ENCODE measurements at places on chromosomes 1 and 21.

GRCh38 chr1:221162352-221162751 lies 283.1 kb downstream of the HLX start:
- DNase-seq, result peak; percentile 70

DNA sequence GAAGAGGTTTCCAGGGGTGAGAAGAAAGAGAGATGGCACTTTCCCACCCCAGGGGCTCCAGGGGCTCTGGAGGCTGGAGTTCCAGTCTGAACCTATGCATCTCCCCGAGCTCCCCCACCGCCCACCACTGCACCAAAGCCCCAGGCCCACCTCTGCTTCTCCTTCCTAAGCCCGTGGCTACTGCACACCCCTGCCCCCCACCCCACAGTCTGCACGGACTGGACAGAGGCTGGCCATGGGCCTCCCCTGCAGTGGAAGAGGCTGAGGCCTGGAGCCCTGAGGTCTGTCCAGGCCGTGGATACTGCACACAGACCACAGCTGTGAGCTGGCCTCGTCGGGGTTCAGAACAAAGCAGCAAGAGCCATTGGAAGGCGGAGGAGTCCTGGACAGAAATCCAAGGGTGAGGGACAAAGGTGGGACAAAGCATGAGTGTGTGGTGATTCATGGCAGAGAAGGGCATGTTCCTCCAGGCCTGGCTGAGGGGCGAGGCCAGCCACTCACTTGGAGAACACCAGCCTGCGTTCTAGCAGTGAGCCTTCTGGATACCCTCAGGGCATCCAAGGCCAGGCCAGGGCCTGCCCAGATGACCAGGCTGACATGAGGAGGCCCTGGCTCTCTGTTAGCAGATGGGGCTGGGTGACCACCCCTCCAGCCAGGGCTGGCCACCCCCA lies 244.8 kb upstream of the VAMP3 start:
- DNase-seq, result peak; percentile 95

DNA sequence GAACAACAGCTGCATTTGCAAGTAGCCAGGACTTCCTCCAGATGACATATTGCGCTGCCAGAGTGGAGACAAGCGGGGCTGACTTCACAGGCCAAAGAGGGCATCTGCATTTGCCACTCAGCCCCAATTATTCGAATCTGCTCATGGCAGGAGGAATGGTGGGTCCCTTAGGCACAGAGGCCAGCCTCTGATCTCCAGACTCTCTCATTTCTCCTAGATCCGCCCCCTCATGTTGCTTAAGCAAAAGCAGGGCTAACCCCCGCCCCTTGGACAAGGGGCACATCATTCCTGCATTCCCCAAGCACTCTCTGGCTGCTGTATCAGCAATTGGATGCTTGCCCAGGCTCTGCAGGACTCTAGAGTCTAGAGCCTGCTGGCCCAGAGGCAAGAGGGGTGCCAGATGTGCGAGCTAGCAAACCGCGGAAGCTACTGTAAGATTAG lies 262.4 kb downstream of the ST6GALNAC3 start:
- peak; percentile 43 for DNase-seq

GRCh38 chr1:26574719-26575251 lies 45.2 kb downstream of the RPS6KA1 start:
- peak; percentile 88 for DNase-seq

DNA sequence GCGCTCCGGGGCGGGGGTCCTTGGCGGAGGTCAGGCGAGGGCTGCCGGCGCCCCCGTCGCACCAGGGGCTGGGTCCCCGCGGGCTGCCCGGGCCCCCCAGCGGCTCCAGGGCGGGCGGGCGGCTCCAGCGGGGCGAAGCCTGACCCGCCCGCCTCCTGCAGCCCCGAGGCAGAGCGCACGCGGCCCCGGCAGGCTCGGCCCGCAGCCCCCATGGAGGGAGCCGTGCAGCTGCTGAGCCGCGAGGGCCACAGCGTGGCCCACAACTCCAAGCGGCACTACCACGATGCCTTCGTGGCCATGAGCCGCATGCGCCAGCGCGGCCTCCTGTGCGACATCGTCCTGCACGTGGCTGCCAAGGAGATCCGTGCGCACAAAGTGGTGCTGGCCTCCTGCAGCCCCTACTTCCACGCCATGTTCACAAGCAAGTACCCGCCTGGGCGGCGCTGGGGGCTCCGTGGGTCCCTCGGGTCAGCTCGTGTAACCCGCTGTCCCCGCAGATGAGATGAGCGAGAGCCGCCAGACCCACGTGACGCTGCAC lies 817 bp downstream of the KLHL17 start:
- no peak for DNase-seq

DNA sequence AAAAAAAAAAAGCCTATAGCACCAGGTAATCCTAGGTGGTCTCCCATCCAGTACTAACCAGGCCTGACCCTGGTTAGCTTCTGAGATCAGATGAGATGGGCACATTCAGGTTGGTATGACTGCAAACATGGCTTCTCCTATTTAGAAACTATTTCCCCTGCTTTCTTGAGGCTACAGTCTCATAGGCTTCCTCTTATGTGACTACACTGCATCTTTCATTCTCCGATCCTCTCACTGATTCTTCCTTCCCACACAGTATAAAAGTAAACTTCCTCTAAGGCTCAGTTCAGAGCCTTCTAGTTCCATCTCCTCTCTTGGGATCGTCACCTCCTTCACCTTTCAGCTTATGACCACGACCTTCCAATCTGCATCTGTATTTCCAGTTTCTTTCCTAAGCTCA lies 30.4 kb upstream of the RNF2 start:
- no peak for DNase-seq

DNA sequence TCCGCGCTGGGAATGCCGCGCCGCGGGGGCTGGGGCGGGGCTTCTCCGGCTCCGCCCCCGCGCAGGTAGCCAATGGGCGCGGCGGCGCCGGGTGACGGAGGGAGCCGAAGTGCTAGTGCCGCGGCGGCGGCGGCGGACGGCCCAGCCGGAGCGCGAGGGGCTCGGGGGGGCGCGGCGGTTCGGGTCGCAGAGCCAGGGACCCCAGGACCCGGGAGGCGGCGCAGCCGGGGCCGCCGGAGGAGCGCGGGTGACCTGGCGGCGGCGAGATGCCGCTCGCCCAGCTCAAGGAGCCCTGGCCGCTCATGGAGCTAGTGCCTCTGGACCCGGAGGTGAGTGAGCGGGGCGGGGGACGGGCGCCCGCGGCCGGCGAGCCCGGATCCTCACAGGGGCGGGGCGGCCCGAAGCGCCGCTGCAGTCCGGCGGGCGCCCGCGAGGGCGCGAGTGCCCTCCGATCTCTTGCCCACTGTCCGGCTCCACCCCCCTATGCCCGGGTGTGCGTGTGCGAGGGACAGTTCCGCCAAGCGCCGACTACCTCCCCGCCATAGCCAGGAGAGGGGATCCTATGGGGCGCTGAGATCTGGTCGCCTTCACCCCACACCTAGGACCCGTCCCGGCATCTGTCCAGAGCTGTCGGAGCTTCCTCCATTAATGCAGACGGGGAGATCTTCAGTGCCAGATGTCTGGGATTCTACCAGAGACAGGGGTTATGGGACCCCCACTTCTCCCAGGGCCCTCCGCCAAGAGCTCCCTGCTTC lies at the start of gene RPS6KA1:
RPS6KA1 (plus strand) TSS at position 107 of the 755 bp plus-strand sequence; CDS start at position 267, 160 bp downstream.
- DNase-seq, result peak; percentile 64

DNA sequence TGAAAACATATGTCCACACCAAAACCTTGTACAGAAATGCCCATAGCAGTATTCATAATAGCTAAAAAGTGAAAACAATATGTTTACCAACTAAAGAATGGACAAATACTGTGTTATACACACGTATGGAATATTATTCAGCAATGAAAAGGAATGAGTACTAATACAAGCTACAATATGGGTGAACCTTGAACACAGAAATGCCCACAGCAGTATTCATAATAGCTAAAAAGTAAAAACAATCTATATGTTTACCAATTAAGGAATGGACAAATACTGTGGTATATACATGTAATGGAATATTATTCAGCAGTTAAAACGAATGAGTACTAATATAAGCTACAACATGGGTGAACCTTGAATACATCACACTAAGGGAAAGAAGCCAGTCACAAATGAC lies 3.0 kb downstream of the BTG3 start:
- no peak for DNase-seq

DNA sequence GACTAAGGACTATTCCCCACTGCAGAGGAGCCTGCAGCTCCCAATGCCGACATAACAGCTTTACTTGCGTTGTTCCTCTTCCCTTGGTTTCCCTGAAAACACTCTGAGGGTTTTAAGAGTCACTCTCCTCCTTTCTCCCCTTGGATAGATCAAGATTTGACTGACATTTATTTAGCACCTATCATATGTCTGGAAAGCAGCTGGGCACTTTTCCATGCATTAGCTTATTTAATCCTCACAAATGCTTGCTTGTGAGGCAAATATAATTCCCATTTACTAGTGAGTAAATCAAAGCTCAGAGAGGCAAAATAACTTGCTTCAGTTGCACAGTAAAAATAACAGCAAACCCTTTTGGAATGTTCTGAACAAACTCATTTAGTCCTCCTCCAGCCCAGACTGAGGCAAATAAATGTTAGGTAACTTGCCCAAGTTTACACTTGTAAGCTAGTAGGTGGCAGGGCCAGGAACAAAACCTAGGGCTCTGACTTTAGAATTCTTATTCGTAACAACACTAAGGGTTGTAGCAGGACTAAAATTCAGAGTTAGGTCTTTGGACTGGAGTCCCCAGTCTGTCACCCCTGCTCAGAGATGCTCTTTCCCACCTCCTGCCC lies 81.4 kb downstream of the KCND3 start:
- no peak for DNase-seq

GRCh38 chr1:236147521-236148469 lies 5.5 kb downstream of the GPR137B start:
- DNase-seq, result no peak

GRCh38 chr1:218475699-218476098 lies 130.6 kb downstream of the TGFB2 start:
- DNase-seq, result no peak

GRCh38 chr1:28646040-28646439 lies 2.4 kb upstream of the RNU11 start:
- DNase-seq, result no peak

DNA sequence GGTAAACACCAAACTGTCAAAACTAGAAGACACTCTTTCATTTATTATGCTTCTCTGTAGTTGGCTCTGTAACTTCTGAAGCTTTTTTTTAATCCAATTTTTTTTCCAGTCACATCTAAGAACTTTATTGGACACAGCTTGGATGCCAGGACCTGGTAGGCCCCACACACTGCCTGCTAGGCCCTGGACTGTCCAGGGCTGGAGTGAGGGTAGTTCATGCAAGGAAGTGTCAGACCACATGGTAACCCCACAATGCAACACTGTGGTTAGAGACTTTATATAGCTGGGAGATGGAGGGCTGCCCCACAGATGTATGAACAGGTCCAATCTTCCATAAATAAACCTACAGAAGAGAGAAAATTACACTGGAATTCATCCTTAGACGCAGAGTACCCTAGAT lies 7.1 kb downstream of the SLC2A1 start:
- no peak for DNase-seq

- no peak for DNase-seq
Observed at GRCh38 chr1:117070124-117070523, 10.0 kb downstream of the TTF2 start.

DNA sequence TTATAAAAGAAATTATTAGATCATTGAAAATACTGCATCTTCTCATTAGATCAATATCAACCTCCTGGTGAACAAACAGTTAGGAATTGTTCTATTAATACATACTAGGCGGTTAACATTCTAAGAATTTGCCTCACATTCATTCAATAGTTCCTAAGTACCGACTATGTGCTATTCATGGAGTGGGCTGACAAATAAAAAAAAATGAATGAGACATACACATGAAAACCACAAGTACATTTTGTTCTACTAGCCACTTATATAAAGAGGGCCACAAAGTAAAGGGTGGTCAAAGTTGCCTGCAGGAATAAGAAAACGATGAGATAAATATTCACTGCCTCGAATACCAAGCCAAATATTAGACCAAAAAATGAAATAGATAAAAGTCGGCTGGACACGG lies 294.4 kb downstream of the SDCCAG8 start:
- no peak for DNase-seq

GRCh38 chr1:162580308-162580707 lies 18.8 kb downstream of the UAP1 start:
- DNase-seq, result no peak

- no peak for DNase-seq
Observed at GRCh38 chr21:46078322-46078977, 19.5 kb upstream of the COL6A2 start.

GRCh38 chr21:42101246-42101645 lies 30.1 kb downstream of the UMODL1 start:
- DNase-seq, result no peak

- DNase-seq, result no peak
Observed at GRCh38 chr1:22575532-22576149, 12.4 kb downstream of the EPHA8 start.

DNA sequence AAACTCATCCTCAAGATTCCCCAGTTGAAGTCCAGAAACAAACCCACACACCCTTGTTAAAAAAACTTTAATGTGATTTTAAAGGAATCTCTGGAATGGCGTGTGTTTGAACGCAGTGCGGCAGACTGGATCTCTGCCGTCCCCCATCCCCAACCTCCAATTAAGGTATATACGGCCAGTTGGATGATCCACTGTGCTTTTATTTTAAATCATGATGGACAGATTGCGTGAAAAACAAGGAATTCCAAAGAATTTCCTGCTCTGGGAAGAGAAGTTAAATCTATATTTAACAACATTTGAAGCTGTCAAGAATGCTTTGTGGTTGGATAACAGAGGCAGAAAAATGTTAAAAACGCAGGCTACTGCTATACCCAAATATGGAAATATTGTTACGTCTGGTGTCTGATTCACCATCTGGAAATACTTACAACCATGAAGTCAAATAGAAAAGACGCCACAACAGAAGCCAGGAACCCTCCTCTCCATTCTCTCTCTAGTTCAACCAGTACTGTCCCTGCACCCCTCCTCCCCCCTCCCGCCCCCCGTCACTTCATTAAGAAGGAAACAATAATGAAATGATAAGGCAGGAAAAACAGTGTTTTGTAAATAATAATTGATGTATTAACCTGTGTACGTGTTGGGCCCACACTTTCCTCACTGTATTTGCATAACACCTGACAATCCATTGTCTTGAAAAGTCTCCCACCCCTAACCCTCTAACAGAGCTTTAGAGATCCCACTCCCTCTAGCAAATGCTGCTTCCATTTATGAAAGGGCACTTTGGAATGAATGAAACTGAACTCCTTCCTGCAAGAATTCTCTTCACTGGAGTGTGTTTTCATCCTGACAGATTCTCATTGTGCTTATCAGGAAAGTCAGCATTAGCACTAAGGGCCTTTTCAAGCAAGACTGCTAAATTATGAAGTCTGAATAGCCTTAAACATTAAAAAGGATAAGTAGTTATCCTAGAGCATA lies 2.0 kb upstream of the CCN1 start:
- DNase-seq, result peak; percentile 97

GRCh38 chr1:80594013-80594412 lies 1206.7 kb upstream of the ADGRL2 start:
- no peak for DNase-seq

GRCh38 chr21:30116479-30116878 lies 50.1 kb downstream of the CLDN17 start:
- DNase-seq, result no peak

All from M059J (cell line).